H9 (cell line): ENCODE measurements at places on chromosomes 7 and 10.

- no peaks in the 10 kb centered on the region for H3K27me3 ChIP-seq
- DNase-seq: no peak
- no peak overlapping the region for H3K4me3 ChIP-seq
Observed at GRCh38 chr7:92737706-92738105, 98.7 kb downstream of the CDK6 start.

- no peak for DNase-seq
- H3K27me3 ChIP-seq: no peaks in the 10 kb centered on the region
- H3K27ac ChIP-seq: no peak overlapping the region
- no peaks in the 10 kb centered on the region for H3K4me1 ChIP-seq
- no peak overlapping the region for H3K4me3 ChIP-seq
Observed at GRCh38 chr7:111594602-111595001, 32.3 kb upstream of the IMMP2L start.

DNA sequence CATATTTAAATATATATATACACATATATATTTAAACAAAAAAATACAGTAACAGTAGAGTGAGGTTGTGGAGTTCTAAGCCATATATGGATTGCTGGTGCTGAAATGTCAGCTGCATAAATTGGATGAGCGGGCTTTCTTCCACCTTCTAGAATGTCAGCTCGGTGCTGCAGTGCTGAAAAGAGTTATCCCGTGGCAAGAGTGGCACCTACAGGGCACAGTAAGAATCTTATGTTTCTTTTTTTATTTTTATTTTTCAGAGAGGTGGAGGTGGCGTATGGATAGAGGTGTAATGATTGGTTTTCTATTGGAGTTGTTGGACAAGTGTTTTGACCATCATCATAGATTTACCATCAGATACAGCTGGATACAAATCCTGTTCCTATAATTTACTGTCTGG is 86.2 kb upstream of the DYNC1I1 start:
- no peaks in the 10 kb centered on the region for H3K4me1 ChIP-seq
- H3K36me3 ChIP-seq: no peaks in the 10 kb centered on the region
- no peaks in the 10 kb centered on the region for H3K27me3 ChIP-seq
- H3K4me3 ChIP-seq: no peak overlapping the region
- DNase-seq: peak; percentile 40

DNA sequence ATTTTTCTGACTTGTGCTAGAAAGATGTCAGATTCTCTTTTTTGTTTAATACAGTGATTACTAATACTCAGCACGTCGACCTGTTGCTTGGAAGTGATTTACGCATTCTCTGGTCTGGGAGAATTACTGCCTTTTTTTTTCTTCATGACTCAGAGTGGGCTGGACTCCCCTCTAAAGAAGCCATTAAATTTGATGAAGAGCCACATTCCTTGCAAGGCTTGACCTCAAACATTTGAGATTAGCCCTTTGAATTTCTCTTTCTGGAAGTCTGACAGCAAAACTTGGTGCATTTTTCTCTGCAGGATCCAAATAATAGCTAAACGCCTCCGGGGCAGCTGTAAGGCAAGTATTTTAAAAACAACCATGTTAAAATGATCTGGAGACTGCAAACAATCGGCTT is 171.6 kb downstream of the GALNT17 start:
- peaks cover 11% of the 10 kb centered on the region for H3K36me3 ChIP-seq
- H3K27me3 ChIP-seq: no peaks in the 10 kb centered on the region
- DNase-seq: no peak
- no peak overlapping the region for H3K4me3 ChIP-seq
- H3K27ac ChIP-seq: no peak overlapping the region

DNA sequence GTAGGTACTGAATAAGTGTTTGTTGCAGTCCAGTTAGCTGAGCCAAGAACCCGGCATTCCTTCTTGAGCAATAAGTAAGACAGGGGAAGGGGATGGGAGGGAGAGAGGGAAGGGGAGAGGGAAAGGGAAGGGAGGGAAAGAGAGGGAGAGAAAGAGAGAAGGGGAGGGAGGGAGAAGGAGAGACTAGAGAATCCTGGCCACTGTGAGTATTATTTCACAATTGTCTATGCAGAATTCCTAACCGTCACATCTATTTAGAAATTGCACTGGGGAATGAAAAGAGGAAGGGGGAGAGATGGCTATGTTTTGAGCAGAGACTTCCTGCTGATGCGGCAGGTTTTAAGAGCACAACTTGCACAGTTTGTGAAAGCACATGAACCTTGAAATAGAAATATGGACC is 251.4 kb upstream of the ZMIZ1 start:
- no peak overlapping the region for H3K4me3 ChIP-seq
- no peaks in the 10 kb centered on the region for H3K36me3 ChIP-seq
- DNase-seq: no peak
- H3K27me3 ChIP-seq: no peaks in the 10 kb centered on the region
- H3K27ac ChIP-seq: no peak overlapping the region

GRCh38 chr7:44713680-44714335 is 34.8 kb upstream of the ZMIZ2 start:
- no peaks in the 10 kb centered on the region for H3K4me1 ChIP-seq
- H3K27ac ChIP-seq: no peak overlapping the region
- peaks cover 3% of the 10 kb centered on the region; the same call in 1 of the 3 replicates for H3K36me3 ChIP-seq
- no peaks in the 10 kb centered on the region for H3K27me3 ChIP-seq
- no peak overlapping the region for H3K4me3 ChIP-seq
- no peak for DNase-seq

- H3K36me3 ChIP-seq: peaks cover 17% of the 10 kb centered on the region
- DNase-seq: no peak
- H3K4me1 ChIP-seq: no peaks in the 10 kb centered on the region
- no peaks in the 10 kb centered on the region for H3K27me3 ChIP-seq
Observed at GRCh38 chr7:30068117-30068516, 39.9 kb downstream of the PLEKHA8 start.

DNA sequence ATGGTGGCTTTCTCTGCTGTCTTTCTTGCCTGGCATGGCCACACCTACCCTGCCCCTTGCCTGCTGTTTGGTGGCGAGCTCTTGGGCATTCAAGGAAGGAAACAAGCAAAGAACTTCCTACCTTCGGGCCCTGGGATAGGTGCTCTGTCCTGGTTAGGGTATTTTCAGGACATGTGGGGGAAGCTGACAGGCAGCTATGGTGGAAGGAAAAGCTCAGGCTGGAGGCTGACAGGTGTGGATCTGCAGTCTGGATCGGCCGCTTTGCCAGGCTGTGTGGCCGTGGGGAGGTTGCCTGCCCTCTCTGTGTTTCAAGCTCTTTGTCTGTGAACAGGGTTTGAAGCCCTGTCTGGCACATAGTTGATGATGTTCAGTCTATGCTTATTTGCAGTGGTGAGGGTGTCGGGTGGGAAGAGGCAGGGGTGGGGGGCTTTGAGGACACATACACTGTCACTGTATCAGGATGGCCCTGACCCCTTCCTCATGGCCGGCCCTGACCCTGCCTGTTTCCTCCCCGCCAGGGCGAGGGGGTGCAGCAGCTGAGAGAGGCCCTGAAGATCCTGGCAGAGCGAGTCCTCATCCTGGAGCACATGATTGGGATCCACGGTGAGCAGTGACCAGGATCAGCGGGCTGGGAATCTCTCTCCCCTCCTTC is 73.7 kb downstream of the MYL10 start:
- no peak overlapping the region for H3K4me3 ChIP-seq
- no peak overlapping the region for H3K27ac ChIP-seq
- peak; percentile 14 for DNase-seq
- no peaks in the 10 kb centered on the region for H3K4me1 ChIP-seq
- no peaks in the 10 kb centered on the region for H3K27me3 ChIP-seq

GRCh38 chr10:1328981-1329614 is 272.9 kb downstream of the WDR37 start:
- no peaks in the 10 kb centered on the region for H3K4me1 ChIP-seq
- no peak for DNase-seq
- peaks cover 4% of the 10 kb centered on the region for H3K36me3 ChIP-seq
- H3K27me3 ChIP-seq: no peaks in the 10 kb centered on the region

GRCh38 chr7:44974549-44974948 is 4.3 kb downstream of the MYO1G start:
- no peaks in the 10 kb centered on the region; the same call in 1 of the 2 replicates for H3K36me3 ChIP-seq
- no peak for DNase-seq
- no peaks in the 10 kb centered on the region for H3K4me1 ChIP-seq

- peaks cover 13% of the 10 kb centered on the region for H3K4me1 ChIP-seq
- no peak overlapping the region for H3K27ac ChIP-seq
- peaks cover 6% of the 10 kb centered on the region; the same call in 2 of the 3 replicates for H3K36me3 ChIP-seq
- peak; percentile 80 for DNase-seq
- no peaks in the 10 kb centered on the region for H3K27me3 ChIP-seq
Observed at GRCh38 chr7:14836571-14837189, 65.9 kb downstream of the DGKB start.

DNA sequence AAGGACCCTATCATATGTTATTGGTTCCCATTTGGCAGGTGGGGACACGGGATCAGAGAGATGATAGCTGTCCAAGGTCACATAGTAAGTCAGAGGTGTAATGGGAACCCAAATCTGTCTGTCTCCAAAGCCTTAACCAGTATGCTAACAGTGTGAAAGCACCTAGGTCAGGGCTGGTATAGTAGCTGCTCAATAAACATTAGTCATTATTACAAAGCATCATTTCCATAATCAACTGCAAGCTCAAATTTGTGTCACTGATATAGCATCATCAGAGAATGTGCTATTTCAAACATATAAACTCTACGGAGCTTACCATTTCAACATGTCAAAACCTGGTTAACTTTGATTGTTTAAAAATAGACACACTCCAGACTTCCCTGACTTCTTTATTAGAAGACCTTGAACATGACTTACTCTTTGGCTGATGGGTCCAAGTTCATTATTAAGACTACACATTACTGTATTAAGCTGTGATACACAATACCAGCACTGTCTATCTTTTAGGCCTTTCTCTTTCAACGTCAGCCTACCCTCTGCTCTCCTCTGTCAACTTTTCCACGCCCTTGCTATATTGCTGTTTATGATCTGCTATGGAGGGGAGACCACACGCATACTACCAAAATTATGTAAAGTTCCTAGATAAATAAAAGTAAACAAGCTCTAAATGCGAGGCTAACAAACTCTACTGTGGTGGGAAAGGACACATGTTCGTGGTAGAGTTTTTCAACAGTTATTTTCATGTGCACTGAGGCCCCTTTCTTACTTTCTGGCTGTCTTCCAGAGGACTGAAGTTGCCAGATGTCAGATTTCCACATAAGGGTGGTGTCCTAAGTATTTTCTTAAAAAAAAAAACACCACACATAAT is 33.6 kb downstream of the DNMBP start:
- H3K36me3 ChIP-seq: peaks cover under 1% of the 10 kb centered on the region; the same call in 1 of the 3 replicates
- no peaks in the 10 kb centered on the region for H3K4me1 ChIP-seq
- no peak overlapping the region for H3K4me3 ChIP-seq

DNA sequence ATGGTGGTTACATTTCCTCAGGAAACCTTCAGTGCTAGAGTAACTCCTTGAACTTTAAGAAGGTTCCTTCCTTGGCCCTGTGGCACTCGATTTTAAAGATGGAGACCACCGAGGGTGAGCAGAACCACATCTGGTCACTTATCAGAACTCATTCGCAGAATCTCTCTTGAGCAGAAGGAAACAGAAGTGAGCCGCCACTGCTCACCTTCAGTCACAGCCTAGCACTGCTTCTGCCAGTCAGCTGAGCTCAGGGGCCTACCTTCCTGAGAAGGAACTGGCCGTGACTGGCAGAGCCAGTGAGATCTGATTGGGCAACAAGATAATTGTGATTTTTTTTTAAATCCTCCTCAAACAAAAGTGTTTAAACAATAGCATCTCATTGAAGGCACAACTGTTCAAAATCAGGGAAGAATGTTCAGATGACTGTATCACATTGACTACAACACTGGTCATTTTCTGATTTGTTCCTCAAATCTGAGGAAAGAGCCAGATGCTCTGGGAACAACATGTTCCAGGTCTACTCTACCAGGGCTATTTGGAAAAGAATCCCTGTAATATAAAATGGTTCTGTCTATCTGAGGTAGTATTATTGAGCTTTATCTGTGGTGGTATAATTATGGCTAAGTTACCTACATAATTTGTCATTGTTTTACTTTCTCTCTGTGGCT is 2.7 kb upstream of the SYPL1 start:
- H3K4me3 ChIP-seq: no peak overlapping the region
- no peaks in the 10 kb centered on the region for H3K27me3 ChIP-seq
- H3K4me1 ChIP-seq: peaks cover 7% of the 10 kb centered on the region
- no peak for DNase-seq
- no peaks in the 10 kb centered on the region; the same call in 2 of the 3 replicates for H3K36me3 ChIP-seq
- no peak overlapping the region for H3K27ac ChIP-seq

DNA sequence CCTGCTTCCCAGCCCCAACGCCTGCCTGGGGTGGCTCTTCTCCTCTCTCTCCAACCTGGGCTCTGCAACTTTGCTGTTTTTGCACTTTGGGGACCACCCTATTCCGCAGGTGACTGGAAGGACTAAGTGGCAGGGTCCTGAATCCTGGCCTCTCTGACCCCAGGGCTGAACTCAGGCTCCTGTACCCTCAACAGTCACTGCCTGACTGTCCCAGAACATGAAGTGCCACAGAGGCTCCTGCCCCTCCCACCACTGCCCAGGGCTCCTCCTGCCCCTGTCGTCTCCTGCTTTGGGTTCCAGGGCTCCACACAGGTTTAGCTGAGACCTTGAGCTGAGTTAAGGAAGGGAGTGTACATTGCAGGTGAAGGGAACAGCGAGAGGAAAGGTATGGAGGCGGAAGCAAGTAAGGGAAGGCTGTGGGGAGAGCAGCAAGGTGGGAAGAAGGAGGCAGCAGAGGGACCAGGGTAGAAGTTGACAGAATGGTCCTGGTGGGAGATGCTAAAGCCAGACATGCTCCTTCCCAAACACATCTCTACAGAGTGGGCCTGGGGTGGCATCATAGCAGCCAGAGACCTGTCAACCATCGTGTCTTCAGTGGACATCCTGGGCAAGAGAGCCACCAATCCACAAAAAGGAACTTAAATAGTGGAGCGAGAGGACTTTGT is 5.7 kb upstream of the GRID1 start:
- H3K27me3 ChIP-seq: peaks cover 34% of the 10 kb centered on the region
- no peak for DNase-seq
- H3K4me1 ChIP-seq: no peaks in the 10 kb centered on the region
- H3K36me3 ChIP-seq: no peaks in the 10 kb centered on the region
- H3K27ac ChIP-seq: no peak overlapping the region

DNA sequence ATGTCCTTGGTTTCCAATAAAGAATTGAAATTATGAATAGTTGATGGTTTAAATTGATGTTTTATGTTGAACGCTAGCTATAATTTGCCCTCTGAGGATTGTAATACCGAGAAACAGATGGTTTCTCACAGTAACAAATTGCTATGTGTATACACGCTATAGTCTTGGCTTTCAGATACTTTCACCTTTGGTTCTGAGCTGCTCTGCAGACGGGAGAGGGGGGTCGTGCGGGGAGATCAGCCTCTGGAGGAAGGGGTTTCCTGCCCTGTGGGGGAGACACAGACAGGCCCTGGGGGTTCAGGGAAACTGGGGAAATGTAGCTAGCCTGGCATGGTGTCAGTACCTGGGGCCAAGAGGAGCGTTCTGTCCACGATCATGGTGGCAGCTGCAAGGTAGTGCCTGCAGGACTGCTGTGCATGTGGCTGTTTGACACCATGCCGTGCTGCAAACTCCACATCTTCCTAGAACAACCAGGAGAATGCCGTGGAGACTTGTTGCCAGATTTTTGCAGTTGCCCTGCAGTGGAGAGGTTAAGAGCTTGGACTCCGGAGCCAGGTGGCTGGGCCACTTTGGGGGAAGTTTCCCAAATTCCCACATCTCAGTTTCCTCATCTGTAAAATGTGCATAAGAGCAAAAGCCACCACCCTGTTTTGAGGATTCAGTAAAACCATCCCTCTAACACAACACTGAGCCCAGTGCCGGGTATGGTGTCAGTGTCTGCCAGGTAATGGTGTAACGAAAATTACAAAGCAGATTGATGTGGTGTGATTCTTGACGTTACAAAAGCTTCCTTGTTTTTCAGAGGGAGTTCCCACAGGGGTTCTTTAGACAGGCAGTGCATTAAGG is 167.9 kb downstream of the CUX1 start:
- H3K27me3 ChIP-seq: no peaks in the 10 kb centered on the region
- DNase-seq: no peak
- H3K4me3 ChIP-seq: no peak overlapping the region
- H3K27ac ChIP-seq: no peak overlapping the region
- peaks cover 14% of the 10 kb centered on the region; the same call in 1 of the 2 replicates for H3K4me1 ChIP-seq
- peaks cover 20% of the 10 kb centered on the region for H3K36me3 ChIP-seq
